ENCODE measurements at places on chromosomes 6 and 20.

DNA sequence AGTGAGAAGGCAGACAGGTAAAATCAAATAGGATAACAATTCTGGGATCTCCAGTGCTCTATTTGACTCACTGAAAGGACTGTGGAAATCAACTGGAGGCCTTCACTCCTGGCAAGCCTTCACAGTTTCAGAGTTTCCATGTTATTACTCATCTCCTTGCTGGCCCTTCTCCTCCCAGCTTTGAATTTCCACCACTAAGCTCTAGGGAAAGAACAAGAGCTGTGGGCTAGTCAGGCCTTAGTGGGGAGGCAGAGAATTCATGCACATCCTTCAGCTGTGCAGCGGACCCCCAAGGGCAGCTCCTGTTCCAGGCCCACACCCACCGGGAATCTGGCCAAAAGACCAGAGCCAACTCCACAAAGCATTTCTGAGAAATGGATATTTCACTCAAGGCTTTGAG lies 26.0 kb downstream of the MYLIP start:
- no peak for DNase-seq

- no peak for DNase-seq
Observed at GRCh38 chr20:45469336-45470261, at the start of gene WFDC2. Gene WFDC2 (plus strand): TSS chr20:45469753. CDS start chr20:45469782, 29 bp downstream.

DNA sequence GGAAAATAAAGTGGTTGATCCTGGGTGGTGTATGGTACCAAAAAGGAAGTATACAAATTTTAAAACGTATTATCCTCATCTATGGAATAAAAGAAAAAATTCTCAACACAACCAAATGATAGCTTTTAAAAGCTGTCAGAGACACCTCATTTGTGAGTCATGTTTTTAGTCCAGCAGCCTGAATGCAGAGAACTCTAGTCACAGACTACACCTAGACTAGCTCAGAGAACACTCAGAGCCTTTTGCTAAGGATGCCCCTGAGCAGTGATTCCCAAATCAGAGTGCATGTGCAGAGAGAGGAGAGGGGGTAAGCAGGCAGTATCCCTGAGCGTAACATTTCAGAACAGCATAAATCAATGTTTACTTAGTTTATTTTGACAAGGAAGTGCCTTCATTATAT lies 809.3 kb downstream of the HACE1 start:
- DNase-seq: no peak

DNA sequence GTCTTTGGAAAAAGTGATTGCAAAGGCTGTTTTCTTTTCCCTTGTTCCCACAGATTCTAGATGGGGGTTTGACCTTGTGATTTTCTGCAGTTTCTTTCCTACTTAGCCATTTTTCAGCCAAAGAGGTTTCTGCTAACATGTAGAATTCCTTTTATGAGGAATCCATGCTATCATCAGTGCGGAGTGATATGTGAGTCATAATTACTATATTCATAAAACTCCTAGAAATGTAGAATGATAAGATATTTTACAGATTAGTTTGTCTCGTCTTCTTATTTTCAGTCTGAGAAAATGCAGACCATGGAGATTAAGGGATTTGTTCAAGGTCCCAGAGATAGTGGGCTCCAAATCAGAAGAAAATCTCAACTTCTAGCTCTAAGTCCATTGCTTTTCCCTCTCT lies 98.6 kb downstream of the KCNQ5 start:
- DNase-seq: no peak

GRCh38 chr20:9514072-9514460 lies 324 bp upstream of the LAMP5 start:
- no peak for DNase-seq

DNA sequence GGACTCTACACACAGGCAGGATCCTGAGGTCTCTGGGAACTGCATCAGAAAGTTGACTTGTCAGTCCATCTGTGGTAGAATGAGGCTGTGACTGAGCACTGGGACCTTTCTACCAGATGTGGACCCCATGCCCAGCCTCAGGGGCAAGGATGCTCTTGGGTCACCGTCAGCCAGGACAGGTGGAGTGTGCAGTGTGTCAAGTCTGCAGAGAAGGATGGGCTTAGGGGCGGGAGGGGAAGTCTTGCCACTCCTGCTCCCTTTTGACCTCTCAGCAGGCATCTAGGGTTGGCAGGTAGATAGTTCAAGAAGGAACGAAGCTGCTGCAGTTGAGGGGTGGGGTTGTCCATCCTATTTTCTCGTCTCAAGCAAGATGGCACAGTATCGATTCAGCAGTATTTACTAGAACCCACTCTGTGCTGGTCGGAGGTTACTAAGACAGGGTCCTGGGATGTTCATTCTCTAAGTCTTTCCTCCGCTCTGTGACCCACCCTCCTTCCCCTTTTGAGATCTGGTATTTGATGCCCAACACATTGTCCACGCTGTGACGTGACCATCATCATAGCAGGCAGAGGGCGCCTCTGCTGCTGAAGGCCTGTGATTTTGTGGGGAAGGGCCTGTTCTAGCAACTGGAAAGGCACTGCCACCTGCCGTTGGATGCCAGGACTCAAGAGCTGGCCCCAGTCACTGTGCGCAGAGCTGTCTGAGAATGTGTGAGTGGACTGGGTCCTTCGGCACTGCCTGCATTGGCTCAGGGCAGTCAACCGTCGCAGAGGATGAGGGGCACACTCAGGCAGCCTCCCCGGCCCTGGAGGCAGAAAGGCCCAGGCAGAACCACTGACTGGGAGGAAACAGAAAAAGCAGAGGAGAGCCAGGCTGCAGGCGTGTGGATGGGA lies 23.2 kb downstream of the RBCK1 start:
- peak; percentile 76 for DNase-seq

DNA sequence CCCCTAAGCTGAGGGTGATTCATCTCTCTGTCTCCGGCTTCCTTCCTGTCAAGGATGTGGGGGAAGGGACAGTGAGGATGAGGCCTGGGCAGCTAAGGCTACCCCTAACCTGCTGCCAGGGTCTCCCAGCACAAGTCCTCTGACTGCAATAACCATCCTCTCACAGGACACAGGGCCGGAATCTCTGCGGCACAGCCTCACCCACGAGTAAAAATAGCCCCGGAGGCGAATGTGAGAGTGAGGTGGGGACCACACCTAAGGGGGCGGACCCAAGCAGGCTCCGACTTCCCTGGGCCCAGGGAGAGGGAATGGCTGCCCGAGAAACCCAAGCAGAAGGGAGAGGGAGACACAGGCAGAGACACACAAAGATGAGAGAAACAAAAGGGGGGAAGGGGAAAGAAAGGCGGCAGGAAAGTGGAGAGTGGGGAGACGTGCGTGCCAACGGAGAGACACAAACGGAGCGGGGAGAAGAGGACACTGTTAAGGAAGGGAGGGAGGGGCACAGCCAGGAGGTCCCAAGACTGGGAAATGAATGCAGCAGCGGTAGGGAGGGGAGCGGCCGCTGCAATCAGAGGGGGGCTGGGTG lies 1.4 kb downstream of the CLIC1 start:
- peak; percentile 38 for DNase-seq

GRCh38 chr6:145206247-145206907 lies 528.9 kb downstream of the EPM2A start:
- DNase-seq: peak; percentile 71

DNA sequence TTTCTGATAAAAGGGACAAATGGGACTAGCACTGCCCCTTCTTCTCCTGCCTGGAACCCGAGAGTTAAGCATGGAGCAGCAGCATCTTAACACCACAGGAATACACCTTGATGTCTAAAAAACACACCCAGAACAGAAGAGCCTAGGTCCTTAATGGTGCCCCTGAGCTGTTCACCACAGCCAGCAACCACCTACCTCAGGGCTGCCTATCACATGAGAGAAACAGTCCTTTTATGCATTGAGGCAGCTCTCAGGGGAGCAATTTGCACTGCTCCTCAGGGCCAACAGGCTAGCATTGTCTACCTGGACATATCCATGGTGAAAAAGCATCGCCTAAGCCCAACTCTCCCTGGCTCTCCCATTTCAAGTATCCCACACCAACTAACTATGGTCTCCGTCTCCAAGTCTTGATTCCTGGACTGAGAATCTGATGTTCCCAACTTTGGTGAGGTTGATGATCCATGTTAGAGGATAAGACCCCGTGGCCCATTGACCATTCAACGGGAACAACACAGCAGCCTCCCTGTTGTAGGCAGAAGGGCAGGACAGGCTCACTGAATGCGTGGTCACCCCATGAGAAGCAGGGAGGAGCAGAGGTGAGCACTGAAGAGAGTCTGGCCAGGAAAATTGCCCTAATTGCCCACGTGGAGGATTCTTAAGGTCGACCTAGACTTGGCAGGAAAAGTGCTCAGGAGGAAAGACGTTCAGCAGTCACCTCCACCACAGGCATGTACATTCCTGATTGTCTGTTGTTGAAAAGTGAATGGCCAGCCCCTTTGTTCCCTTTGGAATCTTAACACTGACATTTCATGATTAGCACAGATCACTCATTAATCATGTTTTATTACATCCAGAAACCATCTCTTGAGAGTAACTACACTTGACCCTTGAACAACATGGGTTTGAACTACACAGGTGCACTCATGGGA lies 4.2 kb upstream of the APMAP start:
- no peak for DNase-seq

DNA sequence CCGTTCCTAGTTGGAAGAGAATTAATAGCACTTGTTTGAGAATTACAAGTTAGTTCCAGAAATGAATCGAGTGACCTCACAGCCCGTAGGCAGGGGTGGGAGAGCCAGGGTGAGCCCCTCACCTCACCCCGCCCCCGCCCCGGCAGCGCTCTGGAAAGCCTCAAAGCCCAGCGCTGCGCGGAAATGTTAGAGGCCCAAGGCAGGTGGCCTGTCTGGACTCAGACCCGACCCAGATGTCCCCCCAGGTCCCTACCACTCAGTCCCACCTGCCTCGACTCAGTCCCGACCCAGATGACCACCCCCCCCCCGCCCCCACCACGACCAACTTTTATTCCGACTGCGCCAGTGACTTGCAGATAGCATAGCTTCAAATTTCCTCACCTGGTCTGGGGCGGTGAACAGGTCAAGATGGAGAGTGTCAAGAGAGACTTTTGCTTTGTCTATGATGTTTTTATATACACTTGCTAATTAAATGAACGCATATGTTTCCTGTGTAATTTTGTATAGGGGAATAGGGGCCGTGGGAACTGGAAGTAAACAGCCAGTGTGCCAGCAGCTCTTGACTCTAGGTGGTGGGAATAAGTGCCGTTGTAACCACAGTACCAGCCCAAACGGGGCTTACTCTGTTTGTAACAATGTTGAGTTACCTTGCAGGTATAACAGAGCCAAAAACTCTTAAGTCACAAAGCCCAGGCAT lies 1.2 kb upstream of the PXDC1 start:
- DNase-seq: no peak

GRCh38 chr20:62902926-62903615 lies 23.2 kb downstream of the DIDO1 start:
- DNase-seq: no peak

Data from BE2C (cell line).